ENCODE measurements at places on chromosomes 4 and X. TPM values are rescaled to one million over a fixed set of nuclear protein-coding genes. Genes with fewer than 3 reads are reported as not detected.

ERVMER34-1 gene
- 0.26 TPM for total RNA-seq

VCX2 gene
- total RNA-seq = not detected

MED14 gene
- 52.4 TPM for total RNA-seq

WWC2 gene
- total RNA-seq = 53.5 TPM

TSPAN6 gene
- total RNA-seq = 50.8 TPM

PCYT1B gene
- total RNA-seq = 1.0 TPM

DCHS2 gene
- 0.13 TPM for total RNA-seq

DNA sequence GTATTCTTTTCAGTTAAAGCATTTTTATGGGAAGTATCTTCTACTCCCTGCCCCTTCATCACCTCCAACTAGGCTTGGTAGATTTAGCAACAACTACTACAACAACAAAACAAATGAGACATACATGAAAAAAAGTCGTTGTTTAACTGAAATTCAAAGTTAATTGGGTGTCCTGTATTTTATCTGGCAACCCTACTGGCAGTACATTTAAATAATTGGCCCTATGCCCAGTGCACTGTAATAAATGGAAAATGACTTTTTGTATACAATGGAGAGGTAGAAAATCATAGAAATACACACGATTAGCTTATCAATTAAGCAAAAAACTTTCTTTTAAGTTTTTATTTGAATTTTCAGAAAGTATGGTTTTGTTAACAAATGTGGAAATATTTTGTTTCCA is 21.4 kb upstream of the CLGN start:
- H3K4me1 ChIP-seq = no peaks in the 10 kb centered on the region
- no peak for DNase-seq
- H3K4me3 ChIP-seq = no peak overlapping the region
- H3K27me3 ChIP-seq = peaks cover 72% of the 10 kb centered on the region

- no peaks in the 10 kb centered on the region for H3K36me3 ChIP-seq
- no peaks in the 10 kb centered on the region for H3K27me3 ChIP-seq
- no peak overlapping the region for H3K4me3 ChIP-seq
- H3K4me1 ChIP-seq = peaks cover 15% of the 10 kb centered on the region
- DNase-seq = no peak
These were observed 1324.2 kb downstream of the TECRL start for GRCh38 chr4:63085091-63085490.

GRCh38 chr4:26850528-26850927 is 10.1 kb upstream of the STIM2 start:
- no peak overlapping the region for H3K27ac ChIP-seq
- H3K36me3 ChIP-seq = no peaks in the 10 kb centered on the region
- no peak for DNase-seq
- no peak overlapping the region for H3K4me3 ChIP-seq
- no peaks in the 10 kb centered on the region for H3K4me1 ChIP-seq
- H3K27me3 ChIP-seq = peaks cover 3% of the 10 kb centered on the region

- no peaks in the 10 kb centered on the region for H3K36me3 ChIP-seq
- peaks cover 26% of the 10 kb centered on the region for H3K27me3 ChIP-seq
- no peak overlapping the region for H3K27ac ChIP-seq
- H3K4me1 ChIP-seq = no peaks in the 10 kb centered on the region
- no peak overlapping the region for H3K4me3 ChIP-seq
- DNase-seq = no peak
These were observed 95.8 kb upstream of the ELOVL6 start for GRCh38 chr4:110294165-110294564.

DNA sequence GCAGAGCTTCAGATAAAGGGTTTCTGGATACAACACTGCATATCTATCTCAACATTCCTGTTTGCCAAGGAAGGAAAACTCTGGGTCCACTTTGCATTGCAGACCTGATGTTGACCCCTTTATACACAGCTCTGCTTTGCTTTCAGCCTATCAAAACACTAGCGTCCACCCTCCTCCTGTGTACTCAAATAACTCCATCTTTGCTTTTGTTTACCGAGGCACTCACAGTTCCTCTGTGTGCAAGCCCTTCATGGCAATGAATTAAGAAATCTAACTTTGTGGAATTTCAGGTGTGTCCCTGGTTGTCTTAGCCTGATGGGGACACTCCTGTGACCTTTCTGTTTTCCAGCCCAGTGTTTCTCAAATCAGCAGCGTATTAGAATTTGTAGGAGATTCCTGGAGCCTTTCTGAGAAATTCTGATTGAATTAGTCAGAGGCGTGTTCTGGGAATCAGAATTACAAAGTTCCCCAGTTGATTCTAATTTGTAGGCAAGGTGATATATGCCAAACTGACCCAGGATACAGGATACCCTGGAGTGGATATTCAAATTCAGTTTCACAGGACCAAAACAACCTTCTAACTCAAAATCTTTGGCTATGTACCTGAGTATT is 68.6 kb downstream of the DTHD1 start:
- no peaks in the 10 kb centered on the region for H3K36me3 ChIP-seq
- H3K4me3 ChIP-seq = no peak overlapping the region
- no peak overlapping the region for H3K27ac ChIP-seq
- no peak for DNase-seq
- no peaks in the 10 kb centered on the region for H3K4me1 ChIP-seq
- peaks cover 9% of the 10 kb centered on the region for H3K27me3 ChIP-seq

- no peaks in the 10 kb centered on the region for H3K36me3 ChIP-seq
- peaks cover 14% of the 10 kb centered on the region for H3K4me1 ChIP-seq
- H3K27ac ChIP-seq = peak overlapping the region; percentile 96
- no peaks in the 10 kb centered on the region for H3K27me3 ChIP-seq
- no peak for DNase-seq
- peak overlapping the region; percentile 83 for H3K4me3 ChIP-seq
These were observed 1.0 kb upstream of the PPP2R3B start for GRCh38 chrX:387729-388128.

DNA sequence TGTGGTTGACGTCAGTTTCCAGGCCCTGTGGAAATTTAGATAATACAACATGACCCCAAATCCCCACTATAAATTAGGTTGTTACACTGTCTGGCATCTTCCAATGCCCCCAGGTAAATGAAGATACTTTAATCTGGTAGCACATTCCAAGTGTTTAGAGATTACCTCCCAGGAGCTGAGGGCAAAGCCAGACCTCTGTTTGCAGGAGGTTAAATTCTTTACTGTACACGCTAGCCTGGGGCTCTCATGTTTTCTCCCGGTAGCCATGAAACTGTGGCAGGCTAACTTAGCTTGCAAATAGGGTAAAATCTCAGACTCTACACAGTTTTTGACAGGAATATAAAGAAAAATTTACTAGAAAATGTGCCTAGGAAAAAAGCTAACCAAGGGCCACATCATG is 450.0 kb downstream of the PDGFC start:
- H3K4me1 ChIP-seq = peaks cover under 1% of the 10 kb centered on the region
- no peaks in the 10 kb centered on the region for H3K36me3 ChIP-seq
- no peak overlapping the region for H3K4me3 ChIP-seq
- H3K27ac ChIP-seq = no peak overlapping the region
- no peak for DNase-seq
- H3K27me3 ChIP-seq = no peaks in the 10 kb centered on the region

DNA sequence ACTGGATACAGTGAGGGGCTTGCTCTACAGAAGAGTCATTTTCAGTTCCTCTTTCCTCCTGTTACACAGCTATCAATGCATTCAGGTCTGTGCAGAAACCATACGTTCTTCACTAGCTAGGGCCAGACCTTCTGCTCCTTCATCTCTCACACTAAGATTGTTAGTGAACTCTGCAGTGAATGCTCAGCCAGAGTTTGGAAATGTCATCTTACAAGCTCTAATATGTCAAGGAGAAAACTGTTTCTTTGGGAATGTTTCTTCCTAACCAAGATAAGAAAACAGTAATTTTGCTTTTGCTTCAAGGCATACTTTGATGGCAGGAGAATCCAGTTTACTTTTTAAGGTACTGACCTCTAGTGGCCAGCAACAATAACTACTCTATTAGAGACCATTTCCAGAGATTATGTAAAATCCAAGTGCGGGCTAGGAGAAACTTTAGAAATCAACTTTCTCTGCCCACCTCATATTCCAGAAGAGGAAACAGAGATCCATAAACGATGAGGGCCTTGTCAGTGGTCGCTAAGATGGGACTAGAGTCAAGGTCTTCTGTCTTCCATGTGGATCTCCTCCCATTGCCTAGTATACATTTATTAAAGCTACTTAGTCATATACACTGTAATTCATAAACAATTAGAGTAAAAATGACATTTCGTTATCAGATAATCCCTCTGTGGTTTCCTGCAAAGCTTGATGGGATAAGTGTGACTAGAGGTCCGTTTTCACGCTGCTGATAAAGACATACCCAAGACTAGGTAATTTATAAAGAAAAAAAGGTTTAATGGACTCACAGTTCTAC is 12.1 kb upstream of the CC2D2A start:
- H3K4me1 ChIP-seq = peaks cover 13% of the 10 kb centered on the region
- no peak for DNase-seq
- peaks cover 14% of the 10 kb centered on the region for H3K27me3 ChIP-seq

- no peaks in the 10 kb centered on the region for H3K27me3 ChIP-seq
- no peak overlapping the region for H3K4me3 ChIP-seq
- H3K27ac ChIP-seq = no peak overlapping the region
- no peaks in the 10 kb centered on the region for H3K36me3 ChIP-seq
These were observed 32.1 kb downstream of the ZGRF1 start for GRCh38 chr4:112604589-112604988.
